Mesendoderm (in vitro differentiated cells): ENCODE measurements at places on chromosomes 11 and 22.
A peak's percentile ranks its signal among the peaks of the same experiment; 100 is the strongest.

GRCh38 chr11:34732831-34733230 lies 111.9 kb downstream of the EHF start:
- H3K4me3 ChIP-seq, result no peak overlapping the region
- no peaks in the 10 kb centered on the region for H3K27me3 ChIP-seq
- DNase-seq, result no peak

DNA sequence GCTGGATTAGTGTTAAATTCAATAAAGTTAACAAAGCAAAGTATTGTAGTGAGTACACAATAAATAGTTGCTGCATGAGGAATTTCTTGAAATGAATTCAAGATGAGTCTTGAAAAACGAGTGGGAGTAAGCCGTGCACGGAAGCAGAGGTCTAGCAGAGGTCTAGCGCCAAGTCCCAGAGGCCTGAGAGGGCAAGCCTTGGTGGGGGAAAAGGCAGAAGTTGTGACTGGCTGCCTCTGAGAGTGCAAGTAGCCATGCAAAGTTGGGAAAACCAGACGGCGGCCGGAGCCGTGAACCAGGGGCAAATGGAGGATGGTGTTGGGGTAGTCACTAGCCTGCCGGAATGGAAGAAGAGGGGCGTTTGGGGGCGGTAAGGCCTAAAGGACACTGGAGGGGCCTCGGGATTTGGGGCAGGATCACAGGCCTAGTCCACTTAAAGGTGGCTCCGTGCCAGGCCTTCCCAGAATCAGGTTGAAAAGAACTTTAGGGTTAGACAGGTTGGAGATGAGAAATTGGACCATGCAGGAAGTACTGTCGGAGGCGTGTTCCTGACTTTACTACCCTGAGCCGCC lies 379 bp upstream of the SLC3A2 start:
- DNase-seq, result no peak
- H3K27ac ChIP-seq, result no peak overlapping the region

GRCh38 chr11:71145368-71145767 lies 107.0 kb downstream of the SHANK2 start:
- H3K4me1 ChIP-seq, result no peaks in the 10 kb centered on the region
- no peaks in the 10 kb centered on the region for H3K27me3 ChIP-seq
- H3K4me3 ChIP-seq, result no peak overlapping the region
- no peak for DNase-seq

GRCh38 chr11:1889224-1889930 lies 2.3 kb downstream of the PRR33 start:
- H3K27ac ChIP-seq, result no peak overlapping the region
- no peak for DNase-seq
- no peaks in the 10 kb centered on the region for H3K27me3 ChIP-seq
- H3K4me1 ChIP-seq, result no peaks in the 10 kb centered on the region
- H3K36me3 ChIP-seq, result no peaks in the 10 kb centered on the region

DNA sequence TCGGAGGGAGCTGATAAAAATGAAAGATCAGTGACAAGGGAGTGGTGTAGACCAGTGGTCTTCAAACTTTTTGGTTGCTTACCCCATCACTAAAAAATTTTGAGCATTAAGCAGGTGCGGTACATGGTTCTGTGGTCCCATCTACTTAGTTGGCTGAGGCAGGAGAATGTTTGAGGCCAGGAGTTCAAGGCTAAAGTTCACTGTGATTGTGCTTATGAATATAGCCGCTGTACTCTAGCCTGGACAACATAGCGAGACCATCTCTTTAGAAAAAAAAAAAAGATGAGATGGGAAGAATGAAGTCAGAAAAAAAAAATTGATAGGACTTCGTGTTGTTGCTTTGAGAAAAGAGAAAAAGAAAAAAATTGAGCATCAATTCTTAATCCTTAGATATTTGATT lies 7.8 kb downstream of the MTMR3 start:
- no peak for DNase-seq
- no peaks in the 10 kb centered on the region for H3K4me1 ChIP-seq
- no peak overlapping the region for H3K4me3 ChIP-seq
- no peak overlapping the region for H3K27ac ChIP-seq

DNA sequence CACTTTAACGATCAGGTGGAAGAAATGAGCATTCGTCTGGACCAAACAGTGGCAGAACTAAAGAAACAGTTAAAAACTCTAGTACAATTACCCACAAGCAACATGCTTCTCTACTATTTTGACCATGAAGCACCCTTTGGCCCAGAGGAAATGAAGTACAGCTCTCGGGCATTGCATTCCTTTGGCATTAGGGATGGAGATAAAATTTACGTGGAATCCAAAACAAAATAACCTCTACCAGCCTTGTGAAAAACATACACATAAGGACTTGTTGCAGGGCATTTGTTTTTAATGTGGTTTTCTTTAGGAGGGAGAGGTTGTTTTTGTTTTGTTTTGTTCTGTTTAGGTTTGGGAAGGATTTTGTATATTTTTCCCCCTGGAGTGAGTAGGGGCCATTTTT lies 14.2 kb upstream of the TECTA start:
- no peaks in the 10 kb centered on the region for H3K36me3 ChIP-seq
- no peaks in the 10 kb centered on the region for H3K27me3 ChIP-seq
- no peaks in the 10 kb centered on the region for H3K4me1 ChIP-seq
- H3K27ac ChIP-seq, result no peak overlapping the region

- H3K27me3 ChIP-seq, result no peaks in the 10 kb centered on the region
- H3K4me3 ChIP-seq, result no peak overlapping the region
- DNase-seq, result no peak
- no peak overlapping the region for H3K27ac ChIP-seq
- H3K4me1 ChIP-seq, result no peaks in the 10 kb centered on the region
Observed at GRCh38 chr22:49512487-49513165, 315.0 kb downstream of the BRD1 start.

DNA sequence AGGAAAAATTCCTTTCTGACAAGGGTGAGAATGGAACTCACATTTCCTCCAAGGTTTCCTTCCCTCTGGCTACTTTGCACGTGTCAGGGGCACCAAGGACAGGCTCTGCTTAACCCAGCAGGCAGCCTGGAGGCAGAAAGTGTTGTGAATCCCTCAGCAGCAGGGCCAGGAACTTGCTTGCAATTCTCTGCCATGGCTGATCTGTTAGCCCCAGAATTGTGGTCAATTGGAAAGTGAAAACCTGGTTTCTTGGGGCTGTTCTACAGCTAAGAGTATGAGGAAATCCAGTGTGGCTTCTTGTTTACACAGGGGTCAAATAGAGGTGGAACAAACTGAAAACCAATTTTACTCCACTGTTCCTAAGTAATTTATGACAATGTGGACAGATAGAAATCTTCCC lies 38.3 kb upstream of the CEP295 start:
- H3K4me1 ChIP-seq, result peaks cover 14% of the 10 kb centered on the region
- no peak overlapping the region for H3K4me3 ChIP-seq
- H3K36me3 ChIP-seq, result no peaks in the 10 kb centered on the region
- DNase-seq, result peak; percentile 95

- no peak overlapping the region for H3K4me3 ChIP-seq
- H3K36me3 ChIP-seq, result no peaks in the 10 kb centered on the region
- H3K4me1 ChIP-seq, result peaks cover 7% of the 10 kb centered on the region
- DNase-seq, result no peak
Observed at GRCh38 chr11:57785072-57785471, 23.5 kb downstream of the CTNND1 start.
